ENCODE measurements at places on chromosomes 6 and 20. TPM values are rescaled to one million over a fixed set of nuclear protein-coding genes. Genes with fewer than 3 reads are reported as not detected.

HLA-DOA gene
- polyA plus RNA-seq = not detected

PXT1 gene
- polyA plus RNA-seq = 0.03 TPM

- H3K27me3 ChIP-seq = no peaks in the 10 kb centered on the region
- H3K4me1 ChIP-seq = no peaks in the 10 kb centered on the region
- H3K4me3 ChIP-seq = no peak overlapping the region
- no peaks in the 10 kb centered on the region for H3K36me3 ChIP-seq
- H3K27ac ChIP-seq = no peak overlapping the region
- DNase-seq = no peak
These were observed 421.4 kb upstream of the NRSN1 start for GRCh38 chr6:23704479-23705052.

DNA sequence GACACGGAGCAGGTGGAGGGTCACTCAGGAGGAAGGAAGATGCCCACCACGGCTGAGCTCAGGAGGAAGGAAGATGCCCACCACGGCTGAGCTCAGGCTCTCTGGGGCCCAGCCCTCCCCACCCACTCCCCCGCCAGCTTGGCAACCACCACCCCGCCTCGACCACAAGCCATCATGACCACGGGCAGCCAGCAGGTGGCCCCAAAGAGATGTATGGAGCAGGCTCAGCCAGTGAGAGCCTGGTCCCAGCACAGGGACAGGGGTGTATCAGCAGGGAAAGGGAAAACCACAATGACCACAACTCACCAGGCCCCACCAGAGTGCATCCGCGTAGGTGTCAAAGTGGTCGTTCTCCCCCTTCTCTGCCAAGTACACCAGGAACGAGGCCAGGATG is 30.4 kb downstream of the KCNQ2 start:
- H3K27ac ChIP-seq = no peak overlapping the region
- H3K27me3 ChIP-seq = no peaks in the 10 kb centered on the region
- no peaks in the 10 kb centered on the region for H3K36me3 ChIP-seq
- H3K4me1 ChIP-seq = no peaks in the 10 kb centered on the region
- DNase-seq = peak; percentile 8

GRCh38 chr6:43454696-43455530 is 435 bp downstream of the DLK2 start:
- peak; percentile 79 for DNase-seq
- peaks cover 8% of the 10 kb centered on the region for H3K36me3 ChIP-seq

Data from fibroblast of lung (primary cell).